ENCODE measurements at places on chromosomes 7 and 10. TPM values are rescaled to one million over a fixed set of nuclear protein-coding genes. Genes with fewer than 3 reads are reported as not detected.

MYH16 gene
- 0.13 TPM for total RNA-seq

GIMAP6 gene
- total RNA-seq: 36.2 TPM

DNA sequence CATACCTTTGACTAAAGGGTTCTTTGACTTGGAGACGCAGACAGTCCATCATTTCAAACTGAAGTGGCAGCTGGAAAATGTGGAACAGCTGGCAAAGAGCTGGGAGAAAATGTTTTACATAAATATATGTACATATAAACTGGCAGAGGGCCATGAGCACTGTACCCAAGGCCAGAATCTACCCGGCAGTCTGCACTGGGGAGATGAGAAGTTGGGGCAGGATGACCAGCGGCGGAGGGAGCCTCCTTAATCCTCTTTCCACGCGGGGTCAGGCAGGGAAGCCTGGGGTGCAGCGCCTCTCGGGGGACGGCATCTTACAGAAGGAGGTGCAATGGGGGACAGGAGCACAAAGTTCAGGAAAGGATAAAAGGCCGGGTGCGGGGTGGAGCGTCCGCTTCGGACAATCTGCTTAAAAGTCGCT, 1.3 kb downstream of the GLI3 start:
- no peak for DNase-seq

DNA sequence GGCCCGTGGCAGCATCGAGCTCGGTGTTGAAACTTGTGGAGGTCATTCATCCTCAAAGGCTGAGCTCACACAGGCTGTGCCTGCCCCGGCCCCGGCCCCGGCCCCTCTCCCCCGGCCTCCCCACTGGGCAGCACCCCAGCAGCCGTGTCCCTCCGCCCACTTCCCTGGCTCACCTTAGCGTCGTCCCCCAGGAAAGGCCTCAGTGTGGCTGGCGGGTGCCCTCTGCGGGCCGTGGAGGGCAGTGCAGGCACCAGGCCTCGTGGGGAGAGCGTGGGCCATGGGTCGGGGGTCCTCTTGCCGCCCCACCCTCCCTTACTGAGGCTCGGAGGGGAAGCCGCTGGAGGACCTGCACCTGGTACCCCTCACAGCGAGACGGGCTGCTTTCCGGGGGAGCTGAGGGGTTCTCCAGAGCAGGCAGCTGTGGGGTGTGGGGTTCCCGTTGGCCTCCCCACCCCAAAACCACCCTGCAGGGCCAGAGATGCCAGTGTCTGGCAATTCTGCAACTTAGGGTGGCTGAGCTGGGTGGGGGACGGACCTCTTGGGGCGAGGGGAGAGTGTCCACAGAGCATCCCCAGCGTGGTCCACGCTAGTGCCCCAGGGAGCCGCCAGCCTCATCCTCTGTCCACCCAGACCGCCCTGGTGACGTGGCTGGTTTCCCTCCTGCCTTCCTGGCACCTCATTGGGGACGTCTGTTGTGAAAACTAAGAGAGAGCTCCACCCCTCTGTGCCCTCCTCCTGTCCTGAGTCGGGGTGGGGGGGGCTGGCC, 44.2 kb upstream of the DPYSL4 start:
- no peak for DNase-seq

GRCh38 chr10:43461950-43462349, 25.0 kb downstream of the ZNF487 start:
- no peak for DNase-seq

Measured in GM12878 (cell line).